Osteocyte (in vitro differentiated cells): ENCODE measurements at places on chromosomes 6 and 20. TPM values are rescaled to one million over a fixed set of nuclear protein-coding genes. Genes with fewer than 3 reads are reported as not detected.

DNA sequence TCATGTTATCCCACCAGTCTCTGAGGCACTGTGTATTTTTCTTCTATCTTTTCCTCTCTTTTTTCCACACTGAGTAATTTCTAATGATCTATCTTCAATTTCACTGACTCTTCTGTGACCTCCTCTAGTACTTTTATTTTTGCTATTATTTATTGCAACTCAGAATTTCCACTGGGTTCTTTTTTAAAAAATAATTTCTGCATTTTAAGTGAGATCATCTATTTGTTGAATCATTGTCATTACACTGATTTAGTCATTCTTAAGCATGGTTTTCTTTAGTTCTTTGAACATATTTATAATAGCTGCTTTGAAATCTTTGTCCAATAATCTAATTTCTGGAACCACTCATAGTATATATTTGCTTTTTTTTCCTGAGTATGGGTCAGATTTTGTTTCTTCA is 96.7 kb upstream of the SLC22A16 start:
- no peak for DNase-seq

DNA sequence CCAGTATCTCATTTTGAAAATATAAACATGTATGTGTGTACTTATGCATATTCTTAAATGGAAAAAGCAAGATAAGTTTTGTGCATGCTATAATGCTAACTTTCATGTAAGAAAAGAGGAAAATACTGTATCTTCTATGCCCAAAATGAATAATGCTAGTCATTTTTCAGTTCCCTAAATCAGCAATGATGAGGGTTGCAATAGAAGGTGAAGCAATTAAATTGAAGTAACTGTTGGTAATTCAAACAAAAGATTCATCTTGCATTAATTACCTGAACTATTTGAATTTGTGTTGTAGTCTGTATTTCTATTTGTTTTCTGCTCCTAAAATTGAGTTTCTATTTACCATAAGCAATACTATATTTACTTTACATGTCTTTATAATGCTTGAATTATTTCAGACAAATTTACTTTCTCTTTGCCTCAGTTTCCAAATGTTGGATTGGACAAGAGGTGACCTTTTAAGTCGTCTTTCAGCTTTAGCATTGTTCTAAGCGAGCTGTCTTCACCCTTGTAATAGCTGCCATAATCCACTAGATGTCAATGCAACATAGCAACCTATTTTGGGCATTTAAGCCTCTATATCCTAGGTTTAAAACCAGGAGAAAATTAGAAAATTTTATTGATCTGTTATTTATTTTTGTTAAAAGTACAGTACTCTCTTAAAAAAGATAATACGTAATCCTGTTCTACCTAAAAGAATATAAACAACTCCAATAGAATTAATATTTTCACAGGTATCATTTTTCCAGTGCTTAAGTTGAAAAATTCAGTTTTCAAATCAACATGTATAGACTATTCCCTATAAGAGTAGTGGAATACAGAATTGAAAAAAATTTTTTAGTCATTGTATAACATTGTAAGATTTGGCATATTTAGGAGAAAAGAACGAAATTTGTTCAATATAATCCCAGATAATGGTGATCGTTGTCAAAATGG is 52.3 kb upstream of the IFNGR1 start:
- no peak for DNase-seq

DNA sequence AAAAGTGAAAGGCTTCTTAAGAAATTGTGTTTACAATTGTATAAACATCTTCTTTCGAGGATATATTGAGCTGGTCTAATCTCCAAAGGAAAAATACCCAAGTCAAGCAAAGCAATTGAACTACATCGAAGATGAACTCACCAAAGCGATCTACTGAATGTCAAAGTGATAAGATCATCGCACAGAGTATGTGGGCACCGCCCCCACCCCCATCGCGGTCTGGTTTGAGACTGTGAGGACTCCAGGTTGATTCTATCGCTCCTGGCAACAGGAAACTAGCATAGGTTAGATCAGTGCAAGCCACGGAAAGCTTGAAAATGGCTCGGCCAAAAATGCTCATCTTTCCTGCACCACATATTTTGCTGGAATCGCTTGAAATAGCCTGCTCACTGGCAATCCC is 133.2 kb upstream of the RPS6KA2 start:
- DNase-seq = no peak

DNA sequence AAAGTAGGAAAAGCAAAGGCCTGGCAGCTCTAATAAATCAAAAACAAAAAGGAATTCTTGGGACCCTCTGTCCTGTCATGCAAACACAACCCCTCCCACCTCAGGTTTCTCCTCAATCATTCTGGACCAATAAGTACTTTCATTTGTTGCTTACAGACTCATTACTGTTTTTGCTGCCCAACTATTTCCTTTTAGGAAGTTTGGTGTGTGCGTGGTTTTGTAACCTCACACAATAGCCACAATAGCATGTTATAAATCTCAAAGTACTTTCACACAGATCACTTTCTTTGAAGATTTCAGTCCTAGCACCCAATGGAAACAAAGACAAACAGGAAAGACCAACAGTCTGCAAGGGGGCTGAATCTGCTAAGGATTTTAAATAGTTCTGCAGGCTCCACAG is 4.5 kb downstream of the MRPL14 start:
- no peak for DNase-seq

- no peak for DNase-seq
Measured at GRCh38 chr6:141123049-141123448, 1009.7 kb upstream of the GJE1 start.

GRCh38 chr20:31934968-31935764 is 16.7 kb downstream of the PDRG1 start:
- no peak for DNase-seq

DNA sequence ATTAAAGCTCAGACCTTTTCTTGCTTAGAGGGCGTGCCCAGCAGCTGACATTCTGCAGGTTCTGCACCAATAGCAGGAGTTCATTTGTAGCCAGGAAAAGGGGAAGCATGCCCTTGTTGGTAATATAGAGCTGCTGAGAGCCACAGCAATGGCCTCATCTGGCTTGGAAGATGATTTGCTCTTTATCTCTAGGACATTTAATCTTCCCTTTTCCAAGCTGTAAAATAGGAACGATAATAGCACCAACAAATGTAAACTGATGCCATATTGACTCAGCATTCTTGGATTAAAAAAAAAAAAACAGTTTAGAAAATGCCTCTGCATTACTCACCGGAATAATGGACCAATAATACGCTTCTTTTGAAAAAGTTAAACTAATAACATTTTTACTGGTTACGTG is 93.4 kb upstream of the SLC2A12 start:
- no peak for DNase-seq

GRCh38 chr6:131532580-131533039 is 40.4 kb upstream of the ARG1 start:
- no peak for DNase-seq

DNA sequence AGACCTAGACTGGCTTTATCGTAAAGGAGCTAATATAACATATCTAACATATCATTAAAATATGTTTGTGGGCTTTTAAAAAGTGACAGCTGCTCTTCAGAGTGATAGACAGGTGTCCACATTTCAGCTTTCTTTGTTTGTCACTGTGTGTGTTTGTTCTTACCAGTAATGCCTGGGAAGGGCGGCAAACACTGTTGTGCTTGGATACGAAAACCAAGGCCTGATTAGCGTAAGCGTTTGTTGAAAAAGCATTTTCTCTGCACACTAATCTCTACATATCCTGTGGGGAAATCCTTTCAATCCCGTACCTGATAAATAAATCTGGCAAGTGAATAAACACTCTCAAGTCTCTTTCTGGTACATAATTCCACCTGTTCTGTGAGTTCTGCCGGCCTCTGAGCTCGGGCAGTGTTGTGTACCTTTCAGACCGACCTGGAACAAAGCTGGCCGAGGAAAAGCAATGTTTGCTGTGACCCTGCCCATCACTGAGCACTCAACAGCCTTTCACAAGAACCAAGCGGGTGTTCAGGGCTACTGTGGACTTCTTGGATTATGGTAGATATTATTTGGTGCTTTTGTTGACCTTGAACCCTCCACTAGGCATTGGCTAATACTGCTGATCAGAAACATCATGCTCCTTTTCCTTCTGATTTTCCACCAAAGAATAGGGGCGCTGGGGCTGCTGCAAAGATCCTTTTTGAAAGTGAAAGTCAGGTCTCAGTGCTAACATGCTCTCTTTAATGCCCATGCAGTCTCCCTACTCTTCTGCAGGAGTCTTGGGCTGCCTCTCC is 100.4 kb downstream of the CD83 start:
- DNase-seq = no peak

DNA sequence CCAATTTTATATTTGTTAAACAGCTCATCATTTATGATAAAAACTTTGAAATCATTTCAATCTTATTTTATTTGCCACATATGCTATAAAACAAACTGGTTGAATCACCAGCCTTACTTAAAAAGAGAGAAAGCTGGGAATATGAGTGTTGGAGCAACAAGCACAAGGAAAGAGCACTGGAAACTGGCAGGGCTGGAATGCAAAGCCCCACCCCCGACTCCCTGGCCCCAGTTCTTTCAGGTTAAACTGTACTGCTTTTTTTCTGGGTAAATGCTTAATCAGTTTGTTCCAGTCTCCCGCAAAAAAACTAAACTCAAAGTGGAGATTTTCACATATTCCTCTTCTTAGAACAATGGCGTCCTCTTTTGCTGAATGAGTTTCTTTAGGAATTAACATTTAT is 433.8 kb upstream of the NOX3 start:
- no peak for DNase-seq

- no peak for DNase-seq
Measured at GRCh38 chr6:74870403-74870802, 335.4 kb downstream of the COL12A1 start.

DNA sequence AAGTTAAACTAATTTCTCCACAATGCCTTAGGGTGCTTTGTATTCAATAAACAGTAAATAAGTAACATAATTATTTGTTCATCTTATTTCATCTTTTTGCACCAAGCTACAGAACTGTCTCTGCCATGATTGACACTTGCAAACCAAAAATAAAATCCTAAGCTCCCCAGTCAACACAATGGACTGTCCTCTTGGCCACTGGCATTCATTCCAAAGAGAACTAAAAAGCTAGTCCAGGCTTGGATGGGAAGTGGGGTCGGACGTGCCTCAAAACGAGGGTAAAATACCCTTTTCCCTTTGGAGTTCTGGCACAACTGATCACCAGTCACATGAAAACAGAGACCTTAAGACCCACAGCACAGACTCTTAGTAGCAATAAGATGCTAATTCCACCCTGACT is 66.4 kb upstream of the THBS2 start:
- no peak for DNase-seq

The CEP250 gene
- total RNA-seq = 57.1 and 58.5 TPM in 2 replicates

The DPPA5 gene
- total RNA-seq = not detected in 2 replicates

The MYB gene
- 0.83 and 0.86 TPM in 2 replicates for total RNA-seq

The PRR18 gene
- not detected in 2 replicates for total RNA-seq

The COL21A1 gene
- total RNA-seq = 48.0 and 60.0 TPM in 2 replicates

The TENT5A gene
- total RNA-seq = 25.8 and 27.0 TPM in 2 replicates
